Right renal cortex interstitium (tissue), 3 donors: ENCODE measurements at places on chromosomes 2 and 18. TPM values are rescaled to one million over a fixed set of nuclear protein-coding genes. Genes with fewer than 3 reads are reported as not detected.

- peak; percentile 79 for DNase-seq
These were observed at the start of gene PPP1CB for GRCh38 chr2:28751252-28751955. PPP1CB (plus strand) TSS chr2:28751830; CDS start chr2:28752125, 295 bp downstream.

DNA sequence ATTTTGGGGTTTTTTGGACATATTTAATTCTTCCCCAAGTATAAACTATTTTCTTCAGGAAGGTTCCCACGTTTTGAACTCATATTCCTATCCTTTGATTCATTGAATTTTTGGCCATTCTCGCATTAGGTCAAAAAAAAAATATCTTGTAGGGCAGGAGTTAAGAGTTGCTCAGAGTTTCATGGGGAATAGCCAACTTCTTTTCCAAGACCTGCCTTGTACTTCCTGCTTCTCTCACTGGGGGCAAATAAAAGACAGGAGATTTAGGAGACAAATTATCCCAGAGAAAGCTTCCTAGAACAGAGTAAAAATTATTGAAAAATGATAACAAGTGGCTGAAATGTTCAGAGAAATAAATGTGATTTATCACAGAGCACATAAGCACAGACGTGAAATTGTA, 55.2 kb upstream of the BCL11A start:
- DNase-seq = no peak

DNA sequence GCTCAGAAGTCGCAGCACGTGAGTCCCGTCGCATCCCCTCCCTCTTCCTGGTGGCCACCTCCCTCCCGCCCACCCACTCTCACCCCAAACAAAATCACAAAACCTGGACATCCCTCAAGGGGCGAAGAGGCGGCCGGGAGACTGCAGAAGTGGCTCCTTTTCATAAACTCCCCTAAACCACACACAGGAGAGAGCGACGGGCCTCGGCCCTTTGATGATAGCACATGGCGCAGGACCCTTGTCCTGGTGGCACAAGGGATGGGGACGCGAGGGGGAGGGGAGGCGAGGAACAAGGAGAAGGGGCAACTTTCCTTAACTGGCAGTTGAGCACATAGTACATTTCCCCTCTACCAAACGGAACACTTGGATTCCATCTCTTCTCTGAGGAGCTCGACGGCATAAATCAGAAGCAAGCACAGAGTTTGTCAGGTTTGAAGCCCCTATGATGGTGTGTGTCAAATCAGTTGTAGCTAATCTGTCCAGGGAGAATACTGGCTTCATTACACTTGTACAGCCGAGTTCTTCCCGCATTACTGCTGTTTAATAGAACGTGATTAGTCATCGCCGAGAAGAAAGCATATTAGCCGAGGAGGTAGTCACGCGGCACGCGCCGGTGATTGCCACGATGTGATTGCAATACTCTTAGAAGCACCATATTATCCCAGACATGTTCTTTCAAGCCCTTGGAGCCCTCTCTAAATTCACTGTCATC, 43.8 kb downstream of the GBX2 start:
- no peak for DNase-seq

DNA sequence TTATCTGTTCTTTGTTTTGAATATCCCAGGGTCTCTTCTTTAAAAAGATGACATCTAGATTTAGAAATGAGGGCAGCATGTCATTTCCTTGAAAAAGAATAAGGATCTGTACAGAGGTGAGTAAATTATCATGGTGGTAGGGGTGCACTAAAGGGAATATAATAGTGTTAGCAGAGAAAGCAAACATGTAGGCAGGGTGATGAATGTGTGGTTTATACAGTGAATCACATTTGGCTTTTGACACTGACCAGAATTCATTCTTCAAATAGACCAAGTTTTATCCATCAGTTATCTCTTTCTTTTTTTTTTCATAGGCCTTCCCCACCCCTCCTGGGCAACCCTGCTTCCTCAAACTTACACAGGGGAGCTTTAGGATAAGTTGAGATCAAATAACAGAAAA, 184.5 kb upstream of the LRP1B start:
- DNase-seq = no peak

DNA sequence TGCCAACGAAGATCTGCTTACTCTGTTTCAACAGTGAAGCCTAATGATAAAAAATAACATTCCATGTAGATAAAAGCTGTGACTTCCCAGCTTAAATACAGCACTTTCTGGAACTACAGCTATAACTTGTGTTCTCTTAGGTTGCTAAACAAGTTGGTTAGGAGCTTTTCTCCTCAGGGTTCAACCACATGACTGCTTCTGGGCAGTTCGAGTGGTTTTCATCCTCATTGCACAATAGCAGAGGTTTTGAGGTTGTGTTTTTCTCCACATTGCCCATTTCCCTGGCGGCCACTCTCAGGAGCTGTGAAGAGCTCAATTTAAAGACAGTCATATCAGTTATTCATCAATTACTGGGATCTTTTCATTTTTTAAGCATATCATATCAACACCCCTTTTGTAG, 102.2 kb upstream of the CYP1B1 start:
- DNase-seq = no peak

DNA sequence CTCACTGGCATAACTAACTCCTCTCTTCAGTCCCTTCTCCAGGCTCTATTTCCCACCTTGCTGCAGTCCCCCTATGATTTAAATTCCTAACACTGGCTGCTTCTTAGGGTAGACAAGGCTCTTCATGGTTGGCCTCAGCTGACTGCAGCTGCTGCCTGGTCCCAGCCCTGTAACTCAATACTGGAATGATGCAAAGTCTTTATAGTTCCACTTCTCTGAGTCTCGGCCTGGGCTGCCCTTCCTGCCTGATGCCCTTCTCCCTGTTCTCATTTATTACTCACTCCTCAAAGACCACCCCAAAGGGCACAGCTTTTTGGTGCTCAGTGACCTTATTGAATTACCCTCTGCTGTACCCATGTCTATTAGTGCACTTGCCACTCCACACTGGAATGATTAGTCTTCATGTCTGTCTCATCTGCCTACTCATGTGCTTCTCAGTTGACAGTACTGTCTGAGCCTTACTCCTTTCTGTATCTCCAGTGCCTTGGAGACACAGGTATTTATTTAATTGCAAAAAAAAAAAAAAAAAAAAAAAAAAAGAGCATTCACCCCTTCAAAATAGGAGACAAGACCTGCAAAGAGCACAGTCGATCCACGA, 199.4 kb upstream of the REV1 start:
- peak; percentile 60 for DNase-seq

- no peak for DNase-seq
These were observed 89.0 kb downstream of the ZNF532 start for GRCh38 chr18:58953627-58954026.

- no peak for DNase-seq
These were observed 458.7 kb upstream of the GCFC2 start for GRCh38 chr2:76169276-76170008.

GRCh38 chr2:120561379-120562035, 174.2 kb upstream of the GLI2 start:
- no peak for DNase-seq

DNA sequence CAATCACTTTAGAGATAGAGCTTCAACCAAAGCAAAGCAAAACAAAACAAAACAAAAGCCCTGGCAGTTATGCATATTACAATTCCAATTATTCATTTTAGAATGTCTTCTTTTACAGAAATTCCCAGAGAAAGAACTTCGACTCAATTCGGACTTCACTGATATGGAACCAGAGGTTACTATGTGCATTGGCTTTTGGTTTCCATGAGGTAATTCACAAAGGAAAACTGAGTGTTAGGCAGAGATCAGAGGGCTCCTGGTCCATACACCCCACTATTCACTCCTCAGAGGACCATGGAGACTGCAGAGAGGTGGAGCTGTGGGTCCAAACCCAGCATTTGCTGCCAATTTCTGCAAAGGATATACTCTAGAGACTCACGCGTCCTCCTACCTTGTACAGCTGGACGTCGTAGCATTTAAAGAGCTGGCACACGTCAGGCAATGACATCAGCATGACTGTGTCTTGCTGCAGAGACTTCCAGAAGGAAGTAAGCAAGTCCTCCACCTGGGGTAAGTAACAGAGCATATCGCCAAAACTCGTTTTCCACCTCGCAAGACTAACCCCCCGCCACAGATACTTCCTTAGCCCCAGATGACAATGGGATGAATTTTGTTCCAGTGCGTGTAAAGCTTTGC, 31.3 kb upstream of the CREG2 start:
- no peak for DNase-seq

DNA sequence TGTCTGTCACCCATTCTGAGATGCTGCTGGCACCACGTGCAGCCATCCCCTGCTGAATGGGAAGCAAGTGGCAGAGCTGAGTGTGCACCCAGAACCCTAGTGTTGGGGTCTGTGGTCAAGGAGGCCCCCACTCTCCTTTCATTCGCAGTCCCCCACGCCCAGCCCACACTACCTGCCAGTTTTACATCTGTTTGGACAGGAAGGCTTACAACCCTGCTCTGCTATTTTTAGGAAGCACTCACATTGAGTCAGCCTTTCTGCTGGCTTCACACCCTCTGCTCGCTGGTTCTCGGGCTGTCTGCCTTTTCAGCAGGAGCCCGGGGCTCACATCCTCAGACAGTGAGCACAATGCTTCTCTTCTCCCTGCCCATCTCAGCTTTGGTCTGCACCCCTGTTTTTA, 10.7 kb upstream of the ADCY3 start:
- DNase-seq = no peak

GRCh38 chr18:34977838-34978532, 63.2 kb upstream of the MAPRE2 start:
- DNase-seq = no peak

- no peak for DNase-seq
These were observed 104.7 kb downstream of the TSN start for GRCh38 chr2:121860033-121860757.

- DNase-seq = peak; percentile 54
These were observed at the start of gene RAD51AP2 for GRCh38 chr2:17518212-17519154. RAD51AP2 (minus strand) TSS chr2:17518440; CDS start chr2:17518415, 25 bp downstream.

- DNase-seq = no peak
These were observed 74.2 kb upstream of the GALNT3 start for GRCh38 chr2:165868211-165868610.

GRCh38 chr2:77520641-77521547, 1.3 kb downstream of the LRRTM4 start:
- DNase-seq = no peak

DNA sequence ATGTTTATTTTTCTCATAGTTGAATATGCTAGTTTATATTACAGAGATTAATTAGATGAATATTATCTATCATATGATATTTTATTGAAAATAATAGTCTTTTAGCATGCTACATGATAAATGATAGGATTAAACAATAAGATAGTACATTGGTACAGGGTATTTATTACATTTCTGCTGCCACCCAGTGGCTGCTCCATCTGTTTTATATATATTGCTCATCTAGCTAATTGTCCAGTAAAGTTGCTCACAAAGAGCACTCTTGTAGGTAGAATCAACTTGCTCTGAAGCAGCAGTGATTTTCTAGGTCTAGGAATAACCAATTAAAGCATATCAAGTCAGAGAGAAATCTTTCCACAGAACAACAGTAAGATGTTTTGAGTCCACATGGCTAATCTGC, 183.3 kb downstream of the ASXL3 start:
- DNase-seq = no peak

GRCh38 chr2:63590626-63591408, 2.1 kb downstream of the MDH1 start:
- no peak for DNase-seq

DNA sequence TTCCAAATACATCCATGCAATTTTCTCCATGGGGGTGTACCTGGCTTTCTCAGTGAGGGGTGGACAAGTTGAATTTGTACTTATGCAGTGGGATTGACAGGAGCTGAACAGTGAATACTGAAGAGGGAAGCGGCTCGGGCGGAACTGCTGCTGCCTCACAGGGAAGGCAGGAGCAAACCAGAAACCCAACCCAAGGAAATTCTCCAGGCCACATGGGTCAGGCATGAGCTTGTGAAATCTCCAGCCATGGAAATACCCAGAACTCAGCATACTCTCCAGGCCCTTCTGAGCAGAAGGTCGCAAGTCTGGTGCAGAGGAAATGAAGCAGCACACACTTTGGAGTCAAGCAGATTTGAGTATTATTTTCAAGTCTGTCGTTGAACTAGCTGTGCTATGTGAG, 26.5 kb upstream of the INO80C start:
- DNase-seq = no peak

DNA sequence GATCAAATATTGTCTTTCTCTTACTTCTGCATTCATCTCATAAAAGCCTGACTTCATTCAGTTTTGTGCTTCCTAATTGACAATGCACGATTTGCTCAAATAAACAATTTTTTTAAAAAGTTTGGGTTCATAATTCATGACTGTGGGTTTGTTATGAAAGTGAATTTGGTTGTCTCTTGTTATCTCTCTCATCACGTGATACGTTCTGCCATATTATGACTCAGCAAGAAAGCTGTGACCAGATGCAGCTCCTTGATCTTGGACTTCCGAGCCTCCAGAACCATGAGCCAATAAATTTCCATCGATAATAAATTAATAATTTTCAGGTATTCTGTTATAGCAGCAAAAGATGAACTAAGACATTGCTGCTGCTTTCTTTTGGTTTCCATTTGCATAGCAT, 156.5 kb upstream of the LRATD1 start:
- no peak for DNase-seq

- DNase-seq = no peak
These were observed 23.3 kb downstream of the INHBB start for GRCh38 chr2:120369250-120369649.

GRCh38 chr18:23885750-23886149, 128.8 kb upstream of the TTC39C start:
- no peak for DNase-seq

DNA sequence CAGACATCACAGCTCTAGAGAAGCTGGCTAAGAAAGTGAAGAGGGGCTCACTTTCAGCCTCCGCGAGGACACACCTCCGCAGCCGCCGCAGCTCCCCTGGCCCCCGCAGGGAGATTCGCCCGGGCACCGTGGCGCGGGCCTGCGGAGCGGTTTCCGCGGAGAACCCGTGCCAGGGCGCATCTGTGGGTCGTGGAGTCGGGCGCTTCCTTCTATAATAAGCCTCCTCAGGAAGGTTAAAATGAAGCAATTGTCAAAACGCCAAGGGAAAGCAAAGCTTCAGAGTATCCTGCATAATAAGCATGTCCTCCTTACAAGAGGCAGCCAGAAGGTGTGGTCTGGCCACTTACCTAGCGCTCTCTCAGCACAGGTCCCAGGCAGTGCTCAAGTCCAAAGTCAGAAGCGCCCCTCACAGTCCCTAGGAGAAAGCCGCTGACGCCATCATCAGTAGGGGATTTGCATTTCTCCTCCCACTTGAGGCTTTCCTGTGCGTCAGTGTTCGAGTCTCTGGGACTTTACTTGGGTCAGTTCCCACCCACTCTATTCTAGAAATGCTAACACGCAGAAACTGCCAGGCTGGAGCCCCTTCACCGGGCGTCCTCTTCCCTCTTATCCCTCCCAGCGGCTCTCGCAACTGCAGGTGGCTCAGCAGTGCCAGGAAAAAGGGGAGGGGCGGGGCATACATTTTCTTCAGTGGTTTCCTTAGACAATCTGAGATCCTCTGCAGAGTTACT, at the start of gene STAT4:
STAT4 (minus strand) TSS at position 395 of the 731 bp plus-strand sequence. CDS start 2,791 bp downstream, outside the sequence.
- no peak for DNase-seq

RNU2-63P gene
- not detected for polyA plus RNA-seq

FLACC1 gene
- 1.0 TPM for polyA plus RNA-seq

BOLL gene
- polyA plus RNA-seq = 0.08 TPM

C1QL2 gene
- polyA plus RNA-seq = not detected

NAT8 gene
- polyA plus RNA-seq = 27.5 TPM

PSMA8 gene
- not detected for polyA plus RNA-seq

IL1RL1 gene
- 0.54 TPM for polyA plus RNA-seq

TACR1 gene
- 1.9 TPM for polyA plus RNA-seq

BCL11A gene
- 9.9 TPM for polyA plus RNA-seq

CYP27A1 gene
- polyA plus RNA-seq = 47.8 TPM
